Chondrocyte (in vitro differentiated cells): ENCODE measurements at places on chromosomes 2 and 18. TPM values are rescaled to one million over a fixed set of nuclear protein-coding genes. Genes with fewer than 3 reads are reported as not detected.

DNA sequence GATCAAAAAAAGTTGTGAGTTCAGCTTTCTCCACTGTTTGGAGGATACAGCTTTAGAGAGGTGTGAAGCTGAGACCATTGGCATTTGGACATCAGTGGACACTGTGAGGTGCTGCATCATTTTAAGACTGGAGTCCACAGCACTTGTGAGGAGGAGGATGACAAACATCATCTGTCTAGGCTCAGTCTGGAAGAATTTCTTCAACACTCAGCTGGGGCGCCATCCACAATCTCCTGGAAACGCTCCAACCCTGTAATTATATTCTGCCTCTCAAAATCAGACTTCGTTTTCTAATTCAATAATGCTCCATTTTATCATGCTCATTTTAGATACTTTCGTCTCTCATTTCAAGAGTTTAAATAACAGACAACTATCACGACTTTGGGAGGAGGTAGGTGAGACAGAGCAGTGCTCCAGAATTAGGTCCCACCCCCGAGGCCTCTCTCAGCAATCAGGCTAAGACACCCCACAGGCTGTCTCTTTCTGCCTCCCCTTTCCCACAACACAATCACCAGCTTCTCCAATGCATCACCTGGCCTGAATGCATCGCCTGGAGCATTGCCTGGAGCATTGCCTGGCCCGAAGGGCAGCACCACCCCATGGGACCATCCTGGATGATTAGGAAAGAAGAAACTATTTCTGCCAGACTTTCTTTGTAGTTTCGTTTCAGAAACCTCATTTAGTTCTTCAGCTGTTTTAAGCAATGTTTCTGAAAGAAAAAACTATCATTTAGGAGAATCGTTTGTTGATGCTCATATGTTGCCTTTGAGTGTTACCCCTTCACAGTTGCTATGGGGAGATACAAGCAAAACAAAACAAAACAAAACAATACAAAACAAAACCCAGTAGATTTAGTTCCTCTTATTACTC is 37.0 kb upstream of the DPP10 start:
- H3K27ac ChIP-seq, result no peak overlapping the region
- no peaks in the 10 kb centered on the region for H3K27me3 ChIP-seq
- H3K4me1 ChIP-seq, result no peaks in the 10 kb centered on the region
- no peak overlapping the region for H3K4me3 ChIP-seq
- no peak for DNase-seq

DNA sequence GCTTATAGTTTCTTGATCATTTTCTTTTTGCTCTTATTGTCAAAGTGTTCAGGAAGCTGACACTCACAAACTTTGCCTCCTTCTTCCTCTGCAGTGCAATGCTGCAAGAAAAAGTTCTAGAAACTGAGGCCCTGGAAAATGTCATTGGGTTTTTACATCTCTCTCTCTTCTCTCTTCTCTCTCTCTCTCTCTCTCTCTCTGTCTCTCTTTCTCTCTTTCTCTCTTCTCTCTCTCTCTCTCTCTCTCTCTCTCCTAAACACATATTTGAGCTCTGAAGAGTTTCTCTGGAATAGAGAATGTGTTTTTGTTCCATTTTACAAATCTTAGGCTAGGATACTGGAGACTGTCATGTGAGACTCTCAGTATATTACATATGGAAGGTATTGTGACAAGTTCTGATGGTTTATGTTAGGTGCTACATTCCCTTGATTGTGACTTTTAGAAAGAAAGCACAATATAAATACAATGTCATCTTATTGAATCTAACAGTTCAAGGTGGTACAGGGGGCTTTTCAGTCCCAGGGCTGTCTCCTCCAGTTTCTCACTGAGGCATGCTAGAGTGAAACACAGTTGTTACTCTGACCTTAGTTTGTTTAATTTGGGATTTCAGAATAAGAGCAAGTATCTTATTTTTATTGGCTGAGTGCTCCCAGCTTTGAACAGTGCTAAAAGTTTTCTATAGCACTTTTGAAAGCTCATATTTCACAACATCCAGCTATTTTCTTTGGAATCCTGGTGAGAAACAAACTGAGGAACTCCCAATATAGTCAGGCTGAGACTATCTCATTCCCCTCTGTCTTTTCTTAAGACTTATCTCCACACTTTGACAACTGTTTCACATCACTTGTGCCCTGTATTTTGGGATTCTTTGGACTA is 41.4 kb upstream of the EHBP1 start:
- H3K4me1 ChIP-seq, result peaks cover 47% of the 10 kb centered on the region
- H3K27ac ChIP-seq, result peak overlapping the region; percentile 87
- DNase-seq, result no peak
- H3K27me3 ChIP-seq, result no peaks in the 10 kb centered on the region

Gene ABCG5
- not detected in 3 replicates for total RNA-seq

Gene AOX1
- 1.7 to 3.4 TPM (median 2.0 TPM) in 3 replicates for total RNA-seq

Gene GPR45
- not detected in 3 replicates for total RNA-seq

Gene RAB17
- 0.25 to 0.95 TPM (median 0.68 TPM) in 3 replicates for total RNA-seq

DNA sequence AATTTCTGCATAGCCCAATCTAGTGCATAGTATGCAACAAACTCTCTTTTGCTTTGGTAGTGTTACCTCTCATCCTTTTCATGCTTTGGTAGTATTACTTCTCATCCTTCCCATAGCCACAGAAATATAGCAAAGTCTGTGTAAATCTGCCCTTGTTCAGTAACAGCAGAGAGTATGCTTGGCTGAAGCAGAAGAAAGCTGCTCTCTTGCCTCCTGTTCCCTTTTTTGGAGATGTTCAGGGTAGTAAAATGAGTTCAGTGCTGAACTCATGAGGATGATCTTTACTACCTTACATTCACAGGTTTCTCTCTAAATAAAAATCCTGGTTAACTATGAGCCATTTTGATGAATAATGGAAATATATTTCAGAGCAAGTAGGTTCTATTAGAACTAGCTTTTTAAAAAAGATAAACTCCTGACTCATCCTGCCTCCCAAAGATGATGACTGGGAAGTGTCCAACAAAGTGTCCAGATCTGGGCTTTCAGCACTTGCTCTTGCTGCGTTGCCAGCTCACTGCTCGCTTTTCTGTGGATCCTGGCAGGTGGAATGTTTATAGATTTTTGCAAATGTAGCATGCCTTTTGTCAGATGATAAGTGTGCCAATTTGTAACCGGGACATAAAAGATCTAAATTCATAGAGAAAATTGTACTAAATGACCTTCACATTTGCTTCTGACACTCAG is 29.4 kb upstream of the CHMP3 start:
- no peak for DNase-seq
- H3K4me3 ChIP-seq, result no peak overlapping the region
- no peaks in the 10 kb centered on the region for H3K4me1 ChIP-seq
- peaks cover 13% of the 10 kb centered on the region for H3K27me3 ChIP-seq

GRCh38 chr2:170922634-170923494 is 6.2 kb upstream of the GORASP2 start:
- H3K27me3 ChIP-seq, result no peaks in the 10 kb centered on the region
- no peak for DNase-seq
- H3K36me3 ChIP-seq, result peaks cover under 1% of the 10 kb centered on the region
- H3K4me3 ChIP-seq, result no peak overlapping the region

DNA sequence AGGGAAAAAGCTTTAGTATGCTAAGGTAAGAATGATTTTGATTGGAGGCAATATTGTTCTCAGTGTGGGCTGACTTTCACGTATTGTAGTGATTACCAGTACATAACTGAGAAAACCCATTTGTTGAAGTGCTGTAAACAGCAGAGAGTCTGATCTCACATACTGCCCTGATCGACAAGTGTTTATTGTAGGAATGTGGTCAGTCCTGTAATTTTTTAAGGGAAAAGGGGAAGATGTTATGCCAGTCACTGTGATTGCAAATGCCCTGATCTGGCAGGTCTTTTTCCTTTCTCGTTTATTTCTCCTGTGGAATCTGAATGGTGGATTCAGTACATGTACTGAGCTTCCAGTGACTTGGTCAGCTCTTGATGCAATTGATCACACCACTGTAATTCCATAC is 11.5 kb downstream of the SPATS2L start:
- DNase-seq, result no peak
- peak overlapping the region; percentile 71 for H3K27ac ChIP-seq
- H3K27me3 ChIP-seq, result no peaks in the 10 kb centered on the region
- peaks cover 92% of the 10 kb centered on the region for H3K4me1 ChIP-seq
- H3K36me3 ChIP-seq, result peaks cover 2% of the 10 kb centered on the region

GRCh38 chr2:196076778-196077568 is 8.3 kb upstream of the DNAH7 start:
- peaks cover 16% of the 10 kb centered on the region for H3K4me1 ChIP-seq
- no peaks in the 10 kb centered on the region for H3K36me3 ChIP-seq
- DNase-seq, result no peak
- no peak overlapping the region for H3K27ac ChIP-seq
- H3K27me3 ChIP-seq, result no peaks in the 10 kb centered on the region

DNA sequence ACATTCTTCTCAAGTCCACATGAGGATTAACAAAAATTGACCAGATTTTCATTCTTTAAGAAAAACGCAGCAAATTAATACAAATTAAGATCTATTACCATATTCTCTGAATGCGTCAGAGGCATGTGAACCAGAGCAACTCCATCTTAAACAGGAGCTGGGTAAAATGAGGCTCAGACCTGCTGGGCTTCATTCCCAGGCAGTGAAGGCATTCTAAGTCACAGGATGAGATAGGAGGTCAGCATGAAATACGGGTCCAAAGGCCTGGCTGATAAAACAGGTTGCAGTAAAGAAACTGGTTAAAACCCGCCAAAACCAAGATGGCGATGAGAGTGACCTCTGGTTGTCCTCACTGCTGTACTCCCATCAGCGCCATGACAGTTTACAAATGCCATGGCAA is 217.6 kb downstream of the RDH14 start:
- no peak overlapping the region for H3K27ac ChIP-seq
- H3K27me3 ChIP-seq, result no peaks in the 10 kb centered on the region
- DNase-seq, result no peak
- H3K4me1 ChIP-seq, result peaks cover 5% of the 10 kb centered on the region

DNA sequence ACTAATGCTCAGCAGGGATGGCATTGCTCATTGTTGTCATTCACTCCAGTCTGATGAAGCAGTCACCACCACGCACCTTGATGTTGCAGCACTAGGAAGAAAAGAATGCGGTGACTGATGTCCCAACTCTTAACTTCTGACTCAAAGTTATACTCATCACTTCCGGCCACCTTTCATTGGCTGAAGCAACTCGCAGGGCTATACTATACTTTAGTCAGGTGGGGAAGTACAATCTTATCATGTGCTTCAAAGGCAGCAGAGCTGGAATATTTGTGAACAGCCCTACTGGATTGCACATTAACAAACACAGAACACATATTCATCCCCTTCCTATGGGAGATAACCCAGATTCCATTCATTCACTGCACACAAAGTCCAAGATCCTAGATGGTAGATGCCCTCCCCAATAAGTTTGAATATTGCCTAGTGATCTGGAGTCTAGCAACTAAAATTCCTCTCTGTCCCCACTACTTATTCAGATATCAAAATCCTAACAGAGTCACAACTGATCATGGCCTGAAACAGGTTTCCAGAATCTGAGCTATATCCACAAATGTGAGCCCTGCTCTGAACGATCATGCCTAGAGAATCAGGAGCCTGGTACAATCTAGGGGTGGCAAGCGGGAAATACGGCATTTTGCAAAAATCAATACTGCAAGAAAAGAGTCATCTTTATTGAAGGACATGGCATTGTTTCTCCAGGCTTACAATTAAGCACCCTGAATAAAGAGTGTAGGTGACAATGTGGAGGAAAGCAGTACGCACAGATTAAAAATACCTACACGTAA is 3.4 kb upstream of the SPATS2L start:
- no peak overlapping the region for H3K27ac ChIP-seq
- no peaks in the 10 kb centered on the region for H3K27me3 ChIP-seq
- H3K36me3 ChIP-seq, result no peaks in the 10 kb centered on the region
- H3K4me3 ChIP-seq, result no peak overlapping the region

DNA sequence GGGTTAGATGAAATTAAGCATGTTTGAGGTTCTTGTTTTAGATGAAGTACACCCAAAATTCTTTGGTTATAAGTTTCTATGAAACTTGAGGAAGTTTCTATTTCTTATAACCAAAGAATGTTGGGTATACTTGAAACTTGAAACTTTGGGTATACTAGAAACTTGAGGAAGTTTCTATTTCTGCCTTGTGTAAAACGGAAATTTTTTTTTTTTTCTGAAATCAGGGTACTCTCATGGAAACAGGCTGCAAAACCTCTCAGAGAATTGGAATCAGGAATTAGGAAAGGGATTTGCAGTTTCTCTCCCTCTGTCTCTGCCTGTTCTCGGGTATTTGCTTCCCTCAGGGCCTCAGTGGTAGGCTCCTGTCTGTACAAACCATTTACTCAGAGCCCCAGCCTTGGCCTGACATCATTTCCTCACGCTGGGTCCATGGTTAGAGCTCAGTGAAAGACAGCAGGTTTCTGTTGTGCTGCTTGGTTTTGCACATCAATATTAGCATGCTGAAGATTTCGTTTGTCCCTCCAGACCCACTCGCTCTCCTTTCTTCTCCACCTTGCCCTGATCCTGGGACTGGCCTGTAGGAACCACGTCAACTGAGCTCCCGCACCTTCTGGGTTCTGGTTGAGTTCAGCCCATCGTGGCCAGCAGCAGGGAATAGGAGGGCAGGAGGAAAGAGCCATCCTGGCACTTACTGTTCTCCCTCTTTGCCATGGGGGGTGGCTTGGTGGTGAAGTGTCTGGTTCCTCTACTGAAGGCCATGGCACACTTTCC is 106.4 kb downstream of the POLR1A start:
- H3K4me3 ChIP-seq, result peak overlapping the region; percentile 49
- peaks cover 62% of the 10 kb centered on the region for H3K4me1 ChIP-seq
- peak overlapping the region; percentile 94 for H3K27ac ChIP-seq
- H3K27me3 ChIP-seq, result no peaks in the 10 kb centered on the region

DNA sequence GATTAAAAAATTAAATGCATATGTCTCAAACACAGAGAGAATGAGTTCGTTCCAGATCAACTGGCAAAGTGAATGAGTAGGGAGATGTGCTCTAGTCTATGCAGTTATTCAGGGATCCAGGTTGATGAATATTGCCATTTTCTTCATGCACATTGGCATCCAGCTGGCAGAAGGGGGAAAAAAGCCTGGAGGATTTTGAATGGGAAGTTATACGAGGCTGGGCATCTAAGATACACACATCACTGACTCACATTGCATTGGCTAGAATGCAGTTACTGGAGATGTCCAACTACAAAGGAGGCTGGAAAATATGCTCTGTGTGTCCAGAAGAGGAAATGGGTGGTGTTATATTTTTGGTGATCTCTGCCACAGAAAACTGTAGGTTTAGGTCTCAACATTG is 270.9 kb upstream of the FIGN start:
- no peak overlapping the region for H3K27ac ChIP-seq
- H3K36me3 ChIP-seq, result no peaks in the 10 kb centered on the region
- no peak overlapping the region for H3K4me3 ChIP-seq
- DNase-seq, result no peak
- H3K4me1 ChIP-seq, result peaks cover 7% of the 10 kb centered on the region

GRCh38 chr18:75898651-75899050 is 471.1 kb upstream of the SMIM21 start:
- peaks cover 4% of the 10 kb centered on the region for H3K27me3 ChIP-seq
- no peak overlapping the region for H3K4me3 ChIP-seq
- no peaks in the 10 kb centered on the region for H3K4me1 ChIP-seq
- no peak overlapping the region for H3K27ac ChIP-seq

Gene CIDEA
- total RNA-seq, result not detected in 3 replicates
